ENCODE measurements at places on chromosomes 7 and 10.

DNA sequence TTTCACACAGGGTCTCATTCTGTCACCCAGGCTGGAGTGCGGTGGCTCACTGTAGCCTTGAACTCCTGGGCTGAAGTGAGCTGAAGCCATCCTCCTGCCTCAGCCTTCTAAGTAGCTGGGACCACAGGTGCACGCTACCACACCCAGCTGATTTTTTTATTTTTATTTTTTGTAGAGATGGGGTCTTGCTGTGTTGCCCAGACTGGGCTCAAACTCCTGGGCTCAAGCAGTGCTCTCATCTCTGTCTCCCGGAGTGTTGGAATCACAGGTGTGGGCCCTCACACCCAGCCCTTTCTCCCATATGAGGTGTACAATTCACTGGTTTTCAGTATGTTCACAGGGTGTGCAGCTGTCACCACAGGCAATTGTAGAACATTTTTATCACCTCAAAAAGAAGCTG is 5.2 kb downstream of the INPP5A start:
- DNase-seq: no peak

GRCh38 chr7:27462575-27463270 is 200.0 kb downstream of the HIBADH start:
- DNase-seq: no peak

- DNase-seq: no peak
These were observed 76.1 kb downstream of the BICC1 start for GRCh38 chr10:58588673-58589265.

DNA sequence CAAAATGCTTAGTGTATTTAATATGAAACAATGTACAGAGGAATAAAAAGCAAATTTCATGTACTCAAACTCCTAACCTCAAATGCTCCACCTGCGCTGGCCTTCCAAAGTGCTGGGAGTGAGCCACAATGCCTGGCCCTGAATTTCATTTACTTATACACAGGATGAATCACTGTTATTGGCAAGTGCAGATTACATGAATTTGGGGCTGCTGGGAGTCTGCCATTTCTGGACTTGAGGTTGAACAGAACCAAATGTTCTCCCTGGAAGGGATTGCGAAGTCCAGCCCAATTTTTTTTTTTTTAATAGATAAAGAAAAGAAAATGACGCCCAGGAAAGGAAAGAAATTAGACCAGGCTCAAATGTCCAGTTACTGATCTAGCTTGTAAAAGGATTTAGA is 6.8 kb upstream of the CSTF2T start:
- DNase-seq: no peak

DNA sequence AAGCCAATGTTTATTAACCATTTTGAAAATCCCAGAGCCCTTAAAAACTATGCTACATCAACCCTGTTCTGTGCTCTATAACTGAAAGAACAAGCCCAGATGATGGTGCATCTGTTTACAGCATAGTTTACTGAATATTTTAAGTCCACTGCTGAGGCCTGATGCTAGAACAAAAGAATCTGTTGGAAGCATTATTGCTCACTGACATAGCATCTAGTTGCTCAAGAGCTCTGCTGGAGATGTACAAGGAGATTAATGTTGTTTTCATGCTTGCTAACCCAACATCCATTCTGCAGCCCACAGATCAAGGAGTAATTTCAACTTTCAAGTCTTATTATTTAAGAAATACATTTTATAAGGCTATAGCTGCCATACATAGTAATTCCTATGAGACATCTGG is 181.3 kb upstream of the FEZF1 start:
- no peak for DNase-seq

- DNase-seq: no peak
These were observed 226.7 kb upstream of the MBL2 start for GRCh38 chr10:52999258-52999657.

GRCh38 chr10:99534939-99535763 is 2.4 kb downstream of the NKX2-3 start:
- no peak for DNase-seq

DNA sequence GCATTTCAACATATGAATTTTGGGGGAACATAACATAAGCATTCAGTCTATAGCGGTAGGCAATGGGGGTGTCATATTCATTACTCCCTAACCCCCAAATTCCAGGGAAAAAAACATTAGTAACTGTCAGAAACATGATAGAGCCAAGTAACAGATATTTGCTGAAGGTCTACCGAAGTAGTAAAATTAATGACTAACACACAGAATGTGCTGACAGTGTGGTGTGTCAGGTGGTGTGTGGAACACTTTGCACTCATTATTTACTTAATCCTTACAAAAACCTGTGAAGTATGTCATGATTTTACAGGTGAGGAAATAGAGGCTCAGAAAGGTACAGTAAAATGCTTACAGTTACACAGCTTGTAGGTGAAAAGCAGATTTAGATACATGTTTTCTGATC is 85.4 kb upstream of the RHOBTB1 start:
- no peak for DNase-seq

- DNase-seq: no peak
These were observed 364.2 kb downstream of the GLRX3 start for GRCh38 chr10:130500261-130501000.

- no peak for DNase-seq
These were observed 98.0 kb downstream of the MAD1L1 start for GRCh38 chr7:2134740-2135139.

- DNase-seq: no peak
These were observed 6.0 kb downstream of the ASB10 start for GRCh38 chr7:151181011-151181431.

- no peak for DNase-seq
These were observed 71.3 kb downstream of the DENND11 start for GRCh38 chr7:141630621-141631020.

DNA sequence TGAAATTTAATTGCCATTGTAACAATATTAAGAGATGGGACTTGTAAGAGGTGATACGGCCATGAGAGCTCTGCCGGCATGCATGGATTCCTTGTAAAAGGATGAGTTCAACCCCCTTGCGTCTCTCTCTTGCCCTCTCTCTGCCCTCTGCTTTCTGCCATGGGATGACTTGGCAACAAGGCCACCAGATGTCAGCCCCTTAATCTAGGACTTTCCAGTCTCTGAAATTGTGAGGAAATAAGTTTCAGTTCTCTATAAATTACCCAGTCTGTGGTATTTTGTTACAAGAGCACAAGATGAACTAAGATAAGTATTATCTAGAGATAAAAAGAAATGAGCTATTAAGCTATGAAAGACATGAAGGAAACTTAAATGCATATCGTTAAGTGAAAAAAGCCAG is 145.7 kb upstream of the AHR start:
- no peak for DNase-seq

GRCh38 chr7:98281757-98282606 is 496 bp downstream of the BRI3 start:
- no peak for DNase-seq

DNA sequence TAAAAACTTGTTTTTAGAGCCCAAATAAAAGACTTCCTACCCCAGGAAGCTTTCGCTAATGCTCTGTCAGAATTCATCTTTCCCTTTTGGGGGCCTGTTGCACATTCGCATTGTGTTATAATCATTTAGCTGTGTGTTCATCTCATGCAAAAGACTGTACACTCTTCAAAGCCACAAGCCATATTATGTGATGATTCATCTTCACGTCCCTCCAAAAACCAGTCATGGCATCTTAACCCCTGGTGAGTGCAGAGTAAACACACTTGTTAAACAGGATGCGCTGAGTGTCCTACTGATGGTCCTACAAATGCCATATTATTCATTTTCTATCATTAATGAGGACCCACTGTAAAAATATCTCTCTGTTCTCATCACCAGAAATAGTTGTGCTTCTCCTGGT is 235.4 kb downstream of the KIAA1217 start:
- DNase-seq: no peak

GRCh38 chr7:72781631-72782030 is 46.4 kb downstream of the TYW1B start:
- no peak for DNase-seq

- no peak for DNase-seq
These were observed 61.5 kb downstream of the IQUB start for GRCh38 chr7:123472750-123473445.

GRCh38 chr7:84664626-84665025 is 470.0 kb upstream of the SEMA3A start:
- no peak for DNase-seq

DNA sequence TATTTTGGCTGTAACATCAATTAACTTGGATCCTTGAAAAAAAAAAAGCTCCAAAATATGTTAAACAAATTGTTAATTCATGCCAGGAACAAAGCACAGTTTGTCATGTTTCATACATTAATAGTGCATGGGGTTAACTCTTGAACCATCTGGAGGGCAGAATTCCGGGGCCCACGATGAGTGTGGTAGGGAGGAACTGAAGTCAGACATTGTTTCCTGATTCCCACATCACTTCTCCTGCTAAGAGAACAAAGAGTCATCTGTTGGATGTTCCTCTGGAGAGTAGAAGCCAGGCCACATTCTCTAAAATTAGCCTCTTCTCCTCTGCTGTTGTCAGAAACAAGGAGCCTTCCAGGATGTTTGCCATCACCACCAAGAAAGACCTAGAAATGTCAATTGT is 54.6 kb downstream of the TMEM178B start:
- no peak for DNase-seq

GRCh38 chr10:18473424-18474117 is 177.8 kb downstream of the NSUN6 start:
- no peak for DNase-seq

DNA sequence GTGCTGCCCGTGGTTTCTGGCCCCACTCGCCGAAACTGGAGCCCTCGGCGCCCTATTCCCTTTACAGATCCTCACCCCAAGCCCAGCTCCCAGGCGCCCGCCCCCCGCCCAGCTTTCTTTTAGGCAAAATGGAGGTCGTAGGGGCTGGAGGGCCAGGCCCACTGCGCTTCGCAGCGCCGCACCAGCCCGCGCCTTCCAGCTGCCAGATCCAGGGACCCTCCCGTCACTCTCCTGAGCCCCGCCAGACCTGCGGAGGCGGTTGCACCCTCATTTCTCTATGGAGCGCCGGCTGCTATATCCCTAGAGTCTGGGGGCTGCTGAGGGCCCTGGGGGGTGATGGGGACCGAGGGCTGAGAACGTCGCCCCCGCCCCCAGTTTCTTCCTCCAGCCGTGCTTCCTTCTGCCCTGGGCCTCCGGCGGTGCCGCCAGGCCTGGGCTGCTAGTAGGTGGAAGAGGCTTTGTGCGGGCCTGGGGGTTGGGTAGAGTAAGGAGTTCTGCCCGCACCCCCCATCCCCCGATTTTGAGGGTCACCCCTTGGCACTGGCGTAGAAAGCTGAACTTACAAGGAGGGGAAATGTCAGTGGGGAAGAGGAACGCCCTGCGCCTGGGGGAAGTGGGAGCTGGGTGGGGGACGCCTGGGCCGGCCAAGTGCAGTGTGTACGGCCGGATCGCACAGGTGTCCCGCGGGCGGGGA is 1.0 kb downstream of the GNB2 start:
- DNase-seq: no peak

GRCh38 chr10:20100171-20100570 is 283.9 kb downstream of the PLXDC2 start:
- no peak for DNase-seq

- no peak for DNase-seq
These were observed 15.5 kb downstream of the LZTS2 start for GRCh38 chr10:101014966-101015581.

DNA sequence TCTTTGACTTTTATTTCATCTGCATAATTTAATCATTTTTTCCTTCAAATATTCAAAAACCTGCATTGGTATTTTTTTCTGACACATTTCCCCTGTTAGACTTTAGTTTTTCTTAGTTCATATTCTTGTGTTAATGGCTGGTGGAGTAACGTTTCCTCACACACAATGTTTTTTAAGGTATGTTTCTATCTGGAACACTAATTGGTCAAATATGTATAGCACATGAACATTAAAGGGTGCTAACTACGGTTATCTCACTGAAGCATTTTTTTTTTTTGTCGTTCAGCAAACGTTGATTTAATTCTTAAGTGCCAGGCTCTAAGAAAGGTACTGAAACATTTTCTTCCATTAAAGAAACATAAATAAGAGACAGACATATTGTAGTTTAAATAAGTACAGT is 87.7 kb downstream of the PTPRZ1 start:
- DNase-seq: no peak

GRCh38 chr7:36564489-36564888 is 159.8 kb downstream of the AOAH start:
- DNase-seq: no peak

GRCh38 chr10:79424221-79425073 is 21.0 kb downstream of the ZCCHC24 start:
- no peak for DNase-seq

- DNase-seq: no peak
These were observed 227.7 kb downstream of the MGMT start for GRCh38 chr10:129694691-129695243.

- DNase-seq: peak; percentile 85
These were observed 16.8 kb upstream of the DLG5 start for GRCh38 chr10:77943121-77943901.

GRCh38 chr7:106824458-106824857 is 40.6 kb upstream of the PIK3CG start:
- no peak for DNase-seq

GRCh38 chr10:48502791-48503190 is 102.1 kb downstream of the ARHGAP22 start:
- DNase-seq: no peak

- no peak for DNase-seq
These were observed 404.5 kb downstream of the INHBA start for GRCh38 chr7:41298409-41298808.

GRCh38 chr7:30330134-30331111 is 46.0 kb downstream of the ZNRF2 start:
- DNase-seq: no peak

DNA sequence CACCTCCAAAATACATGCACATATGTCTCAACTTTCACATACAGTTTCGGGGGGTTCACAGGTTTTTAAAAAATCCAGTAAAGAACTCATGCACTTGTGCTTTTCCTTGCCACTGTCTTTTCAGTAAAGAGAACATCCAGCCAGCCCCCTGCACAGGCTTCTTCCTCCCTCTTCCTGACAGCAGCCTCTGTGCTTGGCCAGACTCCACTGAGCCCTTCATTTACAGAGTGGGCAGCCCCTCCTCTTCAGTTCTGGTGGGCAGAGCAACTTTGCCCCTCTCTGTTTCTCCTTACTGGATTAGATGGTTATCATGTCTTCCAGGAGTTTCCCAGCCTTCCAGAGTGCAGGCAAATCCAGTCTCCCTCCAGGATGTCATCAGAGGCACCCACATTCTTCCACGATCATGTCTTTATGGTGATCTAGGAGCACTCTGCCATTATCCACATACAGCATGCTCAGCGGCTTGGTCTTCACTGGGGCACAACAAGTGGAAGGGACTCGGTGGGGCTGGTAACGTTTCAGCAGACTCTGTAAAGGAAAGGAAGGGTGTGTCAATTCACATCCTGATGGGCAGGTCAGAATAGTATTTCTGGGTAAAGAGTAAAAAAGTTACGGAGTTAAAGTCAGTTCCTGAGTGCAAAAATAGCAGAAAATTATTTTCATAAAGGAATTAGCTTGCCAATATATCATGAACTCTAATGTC is 8.8 kb downstream of the NODAL start:
- no peak for DNase-seq

GRCh38 chr10:79488336-79488735 is 24.0 kb upstream of the EIF5AL1 start:
- DNase-seq: peak; percentile 78

GRCh38 chr7:156379324-156380070 is 261.1 kb upstream of the RNF32 start:
- no peak for DNase-seq

- no peak for DNase-seq
These were observed 83.0 kb downstream of the NRG3 start for GRCh38 chr10:81957976-81958375.

- DNase-seq: no peak
These were observed 12.0 kb downstream of the JAZF1 start for GRCh38 chr7:28168393-28169158.

GRCh38 chr10:54728511-54728910 is 72.5 kb downstream of the PCDH15 start:
- DNase-seq: no peak

All from RWPE2 (cell line).